ENCODE measurements at places on chromosomes 11 and 22.

DNA sequence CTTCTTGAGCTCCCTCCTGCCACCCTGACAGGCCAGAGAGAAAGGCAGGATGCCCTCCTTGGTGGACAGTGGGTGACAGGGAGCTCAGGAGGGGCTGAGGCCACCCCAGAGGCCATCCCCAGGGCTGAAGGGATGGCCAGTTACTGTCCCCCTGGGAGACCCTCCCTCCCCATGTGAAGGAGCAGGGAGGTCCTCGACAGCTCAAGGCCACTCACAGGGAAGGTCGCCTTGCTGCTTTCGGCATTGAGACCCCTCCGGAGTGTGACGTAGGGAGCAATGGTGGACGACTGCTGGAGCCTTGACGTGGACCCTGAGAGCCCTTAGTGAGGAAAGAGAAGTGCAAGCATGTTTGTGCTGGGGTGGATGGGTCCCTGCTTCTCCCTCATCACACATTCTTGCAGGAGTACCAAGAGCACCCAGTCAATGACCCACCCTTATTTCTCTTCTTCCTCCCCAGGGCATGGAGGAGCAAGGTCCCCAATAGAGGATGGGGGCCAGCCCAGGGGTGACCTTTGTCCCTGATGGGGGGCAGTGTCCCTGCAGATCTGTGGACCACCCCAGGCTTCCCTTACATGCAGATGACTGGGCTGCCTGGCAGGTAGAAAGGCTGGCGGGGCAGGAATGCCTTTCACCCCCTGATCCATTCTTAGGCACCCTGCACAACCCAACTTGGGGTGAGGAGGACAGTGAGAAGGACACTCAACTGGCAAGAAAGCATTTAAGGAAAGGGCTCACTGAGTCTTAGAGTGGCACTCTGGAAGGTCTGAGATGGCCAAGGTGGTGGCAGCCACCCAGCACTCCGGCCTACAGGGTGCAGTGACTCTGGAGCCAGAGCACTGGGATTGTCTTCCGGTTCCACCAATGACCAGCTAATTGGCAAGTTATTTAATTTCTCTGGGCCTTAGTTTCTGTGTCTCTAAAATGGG is 51.4 kb downstream of the C11orf58 start:
- DNase-seq, result no peak

GRCh38 chr11:82775736-82776346 is 42.2 kb upstream of the FAM181B start:
- DNase-seq, result no peak

DNA sequence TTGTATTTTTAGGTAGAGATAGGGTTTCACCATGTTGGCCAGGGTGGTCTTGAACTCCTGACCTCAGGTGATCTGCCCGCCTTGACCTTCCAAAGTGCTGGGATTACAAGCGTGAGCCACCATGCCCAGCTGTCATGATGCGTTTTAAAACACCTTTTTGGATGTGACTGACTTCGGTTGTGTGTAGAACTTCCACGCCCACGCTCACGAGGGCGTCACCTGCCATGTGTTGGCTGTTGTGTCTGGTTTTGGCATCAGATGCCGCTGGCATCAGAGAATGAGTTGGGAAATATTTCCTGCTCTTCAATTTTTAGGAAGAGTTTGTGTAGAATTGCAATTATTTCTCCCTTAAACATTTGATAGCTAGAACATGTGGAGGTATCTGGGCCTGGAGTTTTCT is 109.1 kb downstream of the KCNQ1 start:
- DNase-seq, result no peak

DNA sequence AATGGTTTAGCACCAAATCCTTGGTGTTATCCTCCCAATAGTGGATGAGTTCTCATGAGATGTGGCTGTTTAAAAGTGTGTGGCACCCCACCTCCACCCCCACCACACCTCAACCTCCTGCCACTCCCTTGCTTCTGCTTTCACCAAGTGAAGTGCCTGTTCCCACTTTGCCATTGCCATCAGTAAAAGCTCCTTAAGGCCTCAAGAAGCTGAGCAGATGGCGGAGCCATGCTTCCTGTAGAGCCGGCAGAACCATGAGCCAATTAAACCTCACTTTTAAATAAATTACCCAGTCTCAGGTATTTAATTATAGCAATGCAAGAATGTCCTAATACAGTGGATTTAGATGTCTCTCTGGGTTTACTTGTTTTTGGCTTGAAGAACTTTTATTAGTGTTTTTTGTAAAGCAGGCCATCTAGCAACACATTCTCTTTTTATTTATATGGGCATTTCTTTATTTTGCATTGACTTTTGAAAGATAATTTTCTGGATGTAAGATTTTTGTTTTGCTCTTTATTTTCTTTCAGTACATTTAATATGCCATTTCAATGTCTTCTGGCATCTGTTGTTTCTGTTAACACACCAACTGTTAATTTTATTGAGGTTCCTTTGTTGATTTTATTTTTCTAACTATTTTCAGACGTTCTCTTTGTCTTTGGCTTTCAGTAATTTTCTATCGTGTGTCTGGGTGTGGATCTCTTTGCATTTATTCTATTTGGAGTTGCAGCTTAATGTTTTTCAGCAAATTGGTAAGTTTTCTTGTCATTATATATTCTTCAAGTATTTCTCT is 724.5 kb upstream of the CNTN5 start:
- no peak for DNase-seq

DNA sequence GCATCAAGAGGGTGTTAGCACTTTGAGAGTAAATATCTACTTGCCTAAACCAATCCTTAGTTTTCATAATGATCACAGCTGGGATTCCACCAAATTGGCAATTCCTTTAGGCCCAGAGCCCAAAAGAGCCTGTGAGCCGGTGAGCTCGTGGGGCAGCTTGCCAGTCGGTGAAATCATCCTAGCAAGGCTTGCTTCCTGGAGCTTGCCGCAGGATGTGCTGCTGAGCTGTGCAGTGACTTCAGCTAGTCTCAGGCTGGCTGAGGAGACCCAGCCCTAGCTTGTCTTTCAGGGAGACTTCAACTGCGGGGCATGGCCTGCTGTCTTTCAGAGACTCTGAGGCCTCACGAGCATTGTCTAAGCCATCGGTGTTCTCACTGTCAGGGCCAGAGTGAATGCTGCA is 73.6 kb upstream of the SUSD2 start:
- no peak for DNase-seq

DNA sequence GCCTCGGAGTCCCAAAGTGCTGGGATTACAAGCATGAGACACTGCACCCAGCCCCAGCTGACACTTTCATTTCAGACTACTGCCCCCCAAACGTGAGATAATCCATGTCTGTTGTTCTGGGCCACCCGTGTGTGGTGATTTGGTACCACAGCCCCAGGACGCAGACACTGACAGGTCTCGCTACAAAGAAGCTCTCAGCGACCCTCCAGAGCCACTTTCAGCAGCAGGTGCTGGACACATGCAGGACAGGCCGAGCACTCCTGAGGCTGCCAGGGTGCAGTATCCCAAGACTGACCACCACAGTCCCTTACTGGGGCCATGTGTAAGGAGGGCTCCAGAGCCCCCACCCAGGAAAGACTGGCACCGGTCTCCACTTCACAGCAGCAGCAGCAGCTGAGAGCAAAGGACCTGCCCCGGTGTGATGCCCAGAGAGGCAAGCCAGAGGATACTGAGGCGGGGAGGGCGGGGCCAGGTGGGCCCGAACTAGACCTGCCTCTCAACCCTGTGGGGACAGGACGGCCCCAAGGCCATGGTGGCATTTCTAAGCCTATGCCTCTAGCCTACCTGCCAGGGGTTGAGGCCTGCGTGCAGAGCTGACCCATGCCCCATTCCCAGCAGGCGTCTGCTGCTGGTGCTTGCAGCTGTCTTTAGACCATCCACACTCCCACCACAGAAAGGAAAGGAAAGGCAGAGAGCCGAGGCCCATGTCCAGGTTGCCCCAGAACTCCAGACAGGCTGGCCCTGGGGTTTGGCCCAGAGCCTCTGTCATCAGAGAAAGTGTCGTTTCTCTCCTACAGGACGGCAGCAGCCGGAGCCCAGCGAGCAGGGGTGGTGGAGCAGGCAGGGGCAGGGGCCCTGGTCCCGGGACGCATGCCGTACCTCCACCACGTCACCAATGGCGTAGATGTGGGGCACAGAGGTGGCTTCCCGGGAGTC is 28.0 kb upstream of the GNB1L start:
- DNase-seq, result no peak

GRCh38 chr22:50540381-50540780 is 5.3 kb upstream of the KLHDC7B start:
- DNase-seq, result no peak

DNA sequence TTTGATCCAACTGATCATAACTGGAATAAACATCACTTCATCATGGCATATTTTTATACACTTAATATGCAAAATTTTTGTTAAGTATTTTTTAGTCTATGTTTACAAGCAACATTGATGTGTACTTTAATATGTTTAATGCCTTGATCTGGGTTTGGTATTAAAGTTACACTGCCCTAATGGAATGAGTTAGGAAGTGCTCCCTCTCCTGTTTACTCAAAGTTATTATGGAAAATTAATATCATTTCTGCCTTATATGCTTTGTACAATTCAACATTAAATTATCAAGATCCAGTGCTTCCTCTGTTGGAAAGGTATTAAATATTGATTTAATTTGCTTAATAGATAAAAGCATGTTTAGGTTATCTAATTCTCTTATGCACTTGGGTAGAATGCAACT is 927.3 kb upstream of the RAG2 start:
- no peak for DNase-seq

- DNase-seq, result no peak
Measured at GRCh38 chr11:123430721-123431497, 840 bp downstream of the GRAMD1B start.

GRCh38 chr11:102882389-102883024 is 7.7 kb upstream of the MMP12 start:
- no peak for DNase-seq

- no peak for DNase-seq
Measured at GRCh38 chr22:20968281-20968977, 1.4 kb downstream of the AIFM3 start.

DNA sequence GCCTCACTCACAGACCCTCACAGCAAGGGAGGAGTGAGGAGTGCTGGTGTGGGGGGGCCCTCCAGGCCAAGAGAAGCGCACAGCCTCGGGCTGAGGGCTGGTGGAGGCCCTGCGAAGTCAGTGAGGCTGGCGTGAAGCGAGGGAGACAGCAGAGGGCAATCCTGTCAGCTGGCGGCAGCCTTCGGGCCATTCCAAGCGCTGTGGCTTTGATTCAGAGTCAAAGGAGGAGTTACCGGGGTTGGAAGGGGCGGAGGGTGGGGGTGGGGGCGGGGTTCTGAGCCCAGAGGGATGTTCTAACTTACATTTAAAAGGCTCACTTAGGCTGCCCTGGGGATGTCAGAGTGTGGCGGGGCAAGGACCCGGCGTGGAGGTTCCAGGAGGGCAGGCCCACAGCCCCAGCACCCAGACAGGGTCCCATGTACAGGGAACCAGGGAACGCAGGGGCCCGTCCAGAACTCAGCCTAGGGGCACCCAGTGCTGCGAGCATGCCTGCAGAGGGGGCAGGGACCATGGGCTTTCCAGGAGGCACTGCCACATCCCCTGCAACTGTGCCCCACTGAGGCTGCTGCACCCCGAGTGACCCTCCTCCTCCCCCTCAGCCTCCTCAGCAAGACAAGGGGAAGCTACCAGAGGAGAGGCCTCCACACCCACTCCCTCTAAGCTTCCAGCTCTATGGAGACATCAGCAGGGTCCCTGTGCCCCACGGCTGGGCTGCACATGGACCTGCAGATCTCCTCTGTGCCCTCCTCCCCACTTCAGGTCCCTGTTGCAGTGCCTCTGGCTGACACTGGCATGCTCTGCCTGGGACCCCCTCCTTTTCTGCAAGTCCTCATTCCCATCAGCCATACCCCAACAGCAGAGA is 39.7 kb upstream of the TTLL12 start:
- DNase-seq, result no peak

DNA sequence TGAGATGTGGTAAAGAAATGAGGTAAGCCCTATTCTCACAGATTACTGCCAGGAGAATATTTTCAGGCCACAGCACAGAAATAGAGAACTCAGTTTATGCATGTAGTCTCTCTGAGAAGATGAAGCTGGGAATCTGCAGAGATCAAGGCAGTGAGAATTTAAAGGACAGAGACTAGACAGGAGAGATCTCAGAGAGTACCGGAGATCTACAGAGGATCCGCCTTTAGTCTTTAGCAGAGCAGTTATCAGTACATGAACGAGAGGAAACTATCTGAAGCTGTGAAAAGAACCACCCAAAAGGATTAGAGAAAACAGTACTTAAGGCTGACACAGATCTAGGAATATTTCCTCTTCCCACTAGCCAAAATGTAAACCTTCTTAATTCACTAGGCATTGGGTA is 101.5 kb downstream of the DLG2 start:
- DNase-seq, result no peak

GRCh38 chr11:8826139-8826786 is 84.7 kb upstream of the AKIP1 start:
- DNase-seq, result no peak

- DNase-seq, result no peak
Measured at GRCh38 chr11:12636871-12637410, 37.3 kb upstream of the TEAD1 start.

- no peak for DNase-seq
Measured at GRCh38 chr11:78292109-78292803, 103.5 kb downstream of the USP35 start.

DNA sequence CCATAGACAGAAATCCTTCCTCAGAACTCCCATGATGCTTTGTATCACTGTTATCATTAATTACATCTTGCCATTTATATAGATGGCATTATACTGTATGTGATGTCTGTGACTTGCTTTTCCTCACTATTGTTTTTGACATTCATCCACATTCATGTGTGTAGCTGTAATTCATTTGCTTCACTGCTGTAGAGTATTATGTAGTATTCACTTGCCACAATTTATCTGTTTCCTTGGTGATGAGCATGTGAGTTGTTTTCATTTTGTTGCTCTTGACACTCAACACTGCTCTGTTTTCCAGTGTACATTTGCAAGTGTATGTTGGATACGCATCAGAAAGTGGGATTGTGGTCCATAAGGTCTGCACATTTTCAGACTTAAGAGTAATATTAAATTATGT is 328.6 kb upstream of the C11orf87 start:
- DNase-seq, result no peak

DNA sequence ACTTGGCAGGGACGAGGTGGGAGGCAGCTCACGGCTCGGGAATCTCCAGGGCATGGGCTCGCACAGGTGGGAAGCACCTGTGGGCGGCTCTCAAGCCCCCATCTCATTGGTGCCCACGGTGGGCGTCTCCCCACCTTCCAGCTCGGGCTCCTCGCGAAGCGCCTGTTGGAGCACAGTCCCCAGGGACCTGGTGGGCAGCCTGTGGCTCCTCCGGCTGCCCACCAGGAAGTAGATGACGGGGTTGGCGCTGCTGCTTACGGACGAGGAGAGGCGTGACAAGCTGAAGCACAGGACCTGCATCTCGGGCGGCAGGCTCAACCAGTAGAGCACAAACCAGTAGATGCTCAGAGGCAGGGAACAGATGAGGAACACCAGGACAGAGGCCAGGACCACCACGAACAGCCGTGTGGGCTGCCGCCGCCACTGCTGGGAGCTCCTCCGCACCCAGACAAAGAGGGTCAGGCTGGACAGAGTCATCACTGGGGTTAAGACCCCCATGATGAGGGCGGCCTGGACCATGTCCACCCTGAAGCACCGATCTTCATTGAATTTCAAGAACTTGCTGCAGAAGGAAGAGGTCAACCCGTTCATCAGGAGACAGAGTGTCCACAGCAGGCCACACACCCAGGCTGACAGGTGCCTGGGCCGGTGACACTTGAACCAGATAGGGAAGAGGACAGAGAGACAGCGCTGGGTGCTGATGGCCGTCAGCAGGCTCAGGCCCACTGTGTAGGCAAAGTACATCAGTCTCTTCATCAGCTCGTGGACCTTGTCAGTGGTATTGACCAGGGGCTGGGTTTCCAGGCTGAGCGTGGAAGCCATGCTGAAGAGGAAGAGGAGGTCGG is 633 bp downstream of the MRGPRD start:
- no peak for DNase-seq

GRCh38 chr11:7080900-7081299 is 7.9 kb upstream of the RBMXL2 start:
- no peak for DNase-seq

- DNase-seq, result no peak
Measured at GRCh38 chr22:31243339-31244045, 31.4 kb downstream of the LIMK2 start.

All from NCI-H187 treated with DMSO at 0.1 percent for 48 hours (cell line).